ENCODE measurements at places on chromosomes 4 and X.

DNA sequence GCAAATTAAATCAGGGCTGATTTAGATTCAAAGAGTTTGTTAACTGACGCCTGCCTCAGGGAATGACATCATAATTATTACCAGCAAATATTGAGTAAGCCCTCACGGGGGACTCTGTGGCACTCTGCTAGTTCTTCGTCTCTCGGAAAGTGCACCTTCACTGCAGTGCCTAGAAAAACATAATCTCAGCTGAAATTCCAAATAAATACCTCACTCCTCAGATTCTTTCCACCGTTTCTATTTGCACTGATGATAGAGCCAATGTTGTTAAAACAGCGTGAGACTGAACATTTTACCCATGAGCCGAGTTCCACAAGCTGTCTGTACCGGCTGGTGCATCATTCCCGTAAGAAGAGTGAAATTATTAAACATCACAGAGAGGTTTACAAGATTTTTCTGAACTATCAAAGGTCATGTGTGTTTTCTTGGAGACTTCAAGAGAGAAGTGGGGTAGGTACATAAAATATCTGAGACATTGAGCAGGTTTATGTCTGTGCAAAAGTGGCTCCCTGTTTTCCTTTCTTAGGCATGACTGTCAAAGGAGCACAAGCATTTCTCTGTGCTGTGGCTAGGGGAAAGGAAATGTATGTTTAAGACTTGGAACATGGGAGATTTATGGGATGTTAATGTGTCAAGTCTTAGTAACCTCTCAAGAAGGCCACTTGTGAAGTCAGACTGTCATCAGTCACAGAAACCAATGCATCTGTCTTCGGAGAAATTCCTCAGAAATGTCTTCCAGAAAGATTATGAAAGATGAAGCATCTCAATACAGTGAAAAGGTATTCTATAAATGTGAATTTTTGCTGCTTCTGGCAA is 119.6 kb downstream of the CBLL2 start:
- H3K4me3 ChIP-seq, result no peak overlapping the region
- H3K4me1 ChIP-seq, result no peaks in the 10 kb centered on the region
- no peak for DNase-seq

DNA sequence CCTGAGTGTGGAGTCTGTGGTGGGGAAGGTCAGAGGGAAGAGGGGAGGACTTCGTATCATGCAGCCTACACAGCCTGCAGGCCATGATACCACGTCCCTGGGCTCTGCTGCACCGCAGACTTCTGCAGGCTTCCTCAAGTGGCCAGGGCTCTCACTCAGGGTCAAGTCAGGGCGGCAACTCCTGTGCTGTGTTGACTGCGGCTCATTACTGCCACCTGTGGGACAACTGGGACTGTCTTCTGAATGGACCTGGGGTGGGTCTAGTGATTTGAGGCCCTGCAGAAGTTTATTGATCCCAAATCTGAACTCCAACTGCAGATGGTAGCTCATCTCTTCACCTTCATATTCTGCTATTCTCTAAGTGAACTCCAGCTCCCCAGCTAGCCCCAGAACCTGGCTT is 167.1 kb downstream of the NSUN7 start:
- H3K27ac ChIP-seq, result no peak overlapping the region
- no peaks in the 10 kb centered on the region for H3K36me3 ChIP-seq
- peak; percentile 85 for DNase-seq
- no peak overlapping the region for H3K4me3 ChIP-seq
- H3K27me3 ChIP-seq, result no peaks in the 10 kb centered on the region
- H3K4me1 ChIP-seq, result no peaks in the 10 kb centered on the region

GRCh38 chr4:86561256-86561655 is 32.9 kb upstream of the PTPN13 start:
- no peaks in the 10 kb centered on the region for H3K36me3 ChIP-seq
- no peaks in the 10 kb centered on the region for H3K27me3 ChIP-seq
- H3K4me3 ChIP-seq, result no peak overlapping the region

DNA sequence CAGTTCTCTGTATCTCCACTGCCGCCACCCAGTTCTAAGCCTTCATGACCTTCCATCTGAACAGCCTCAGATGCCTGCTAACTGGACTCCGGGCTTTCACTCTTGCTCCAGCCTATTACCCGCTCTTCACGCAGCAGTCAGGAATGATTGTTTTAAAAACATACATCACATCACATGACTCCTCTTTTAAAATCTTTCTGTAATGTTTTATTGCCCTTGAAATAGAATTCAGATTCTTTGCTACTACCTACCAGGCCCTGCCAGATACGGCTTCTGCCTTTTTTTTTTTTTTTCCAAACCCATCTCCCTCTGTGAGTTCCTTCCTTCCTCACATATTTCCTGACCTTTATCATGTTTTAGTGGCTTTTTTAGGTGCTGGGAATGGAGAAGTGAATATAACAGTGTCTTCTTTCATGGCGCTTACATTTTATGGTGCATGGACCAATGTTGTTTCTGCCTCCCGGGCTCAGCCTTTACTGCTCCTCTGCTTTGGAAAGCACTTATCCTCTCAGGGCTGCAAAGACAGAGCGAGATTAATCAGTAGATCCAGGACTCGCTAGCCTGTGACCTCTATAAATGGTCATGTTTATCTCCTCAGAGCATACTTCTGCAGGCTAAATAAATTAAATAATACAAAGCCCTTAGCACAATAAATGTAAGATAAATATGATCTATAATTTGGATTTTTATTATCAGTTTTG is 58.0 kb downstream of the FBXO8 start:
- H3K36me3 ChIP-seq, result no peaks in the 10 kb centered on the region
- no peak for DNase-seq
- H3K4me1 ChIP-seq, result no peaks in the 10 kb centered on the region
- H3K27me3 ChIP-seq, result no peaks in the 10 kb centered on the region

- DNase-seq, result no peak
- H3K27ac ChIP-seq, result no peak overlapping the region
- no peaks in the 10 kb centered on the region for H3K36me3 ChIP-seq
- H3K4me3 ChIP-seq, result no peak overlapping the region
- H3K27me3 ChIP-seq, result peaks cover 2% of the 10 kb centered on the region
- no peaks in the 10 kb centered on the region for H3K4me1 ChIP-seq
Observed at GRCh38 chrX:30302956-30303355, 6.2 kb downstream of the NR0B1 start.

GRCh38 chr4:168434993-168435392 is 45.3 kb downstream of the DDX60L start:
- H3K27me3 ChIP-seq, result no peaks in the 10 kb centered on the region
- no peak for DNase-seq
- H3K27ac ChIP-seq, result no peak overlapping the region
- no peaks in the 10 kb centered on the region for H3K4me1 ChIP-seq

DNA sequence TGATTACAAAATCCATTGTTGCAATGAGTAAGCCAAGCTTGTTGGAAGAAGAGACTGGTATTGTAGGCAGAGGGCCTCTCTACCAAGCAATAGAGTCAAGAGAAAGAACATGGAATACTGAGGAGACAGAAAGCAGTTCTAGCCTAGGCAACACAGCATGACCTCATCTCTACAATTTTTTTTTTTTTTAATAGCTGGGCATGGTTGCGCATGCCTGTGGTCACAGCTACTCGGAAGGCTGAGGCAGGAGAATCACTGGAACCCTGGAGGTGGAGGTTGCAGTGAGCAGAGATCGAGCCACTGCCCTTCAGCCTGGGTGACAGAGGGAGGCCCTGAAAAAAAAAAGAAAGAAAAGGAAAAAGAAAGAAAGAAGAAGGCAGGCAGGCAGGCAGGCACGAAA is 11.7 kb upstream of the ZBTB33 start:
- no peaks in the 10 kb centered on the region for H3K36me3 ChIP-seq
- H3K27ac ChIP-seq, result no peak overlapping the region
- no peaks in the 10 kb centered on the region for H3K4me1 ChIP-seq
- no peak for DNase-seq
- H3K27me3 ChIP-seq, result no peaks in the 10 kb centered on the region

- no peaks in the 10 kb centered on the region for H3K27me3 ChIP-seq
- DNase-seq, result no peak
- no peaks in the 10 kb centered on the region for H3K4me1 ChIP-seq
- no peak overlapping the region for H3K4me3 ChIP-seq
Observed at GRCh38 chrX:16822723-16823122, 36.5 kb downstream of the TXLNG start.

DNA sequence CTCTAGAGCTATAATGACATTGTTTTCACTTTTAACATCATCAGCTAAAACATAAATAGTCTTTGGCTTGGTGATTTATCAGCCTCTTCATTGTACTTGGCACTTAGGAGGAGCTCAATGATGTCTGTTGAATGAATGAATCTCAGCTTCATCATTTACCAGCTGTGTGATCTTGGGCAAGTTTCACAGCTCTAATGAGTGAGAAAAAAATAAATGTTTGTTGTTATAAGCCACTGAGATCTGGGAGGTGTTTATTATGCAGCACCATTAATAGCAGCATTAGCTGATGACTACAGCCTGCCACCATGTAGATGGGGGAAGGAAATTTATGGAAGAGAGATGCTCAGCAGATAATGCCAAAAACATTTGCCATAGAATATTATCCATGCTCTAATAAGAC is 63.6 kb upstream of the C1QTNF7 start:
- H3K36me3 ChIP-seq, result no peaks in the 10 kb centered on the region
- no peak overlapping the region for H3K27ac ChIP-seq
- H3K4me3 ChIP-seq, result no peak overlapping the region
- no peaks in the 10 kb centered on the region for H3K27me3 ChIP-seq
- DNase-seq, result no peak

GRCh38 chr4:68002906-68003305 is 39.6 kb upstream of the TMPRSS11A start:
- H3K4me3 ChIP-seq, result no peak overlapping the region
- DNase-seq, result no peak
- H3K27ac ChIP-seq, result no peak overlapping the region
- no peaks in the 10 kb centered on the region for H3K36me3 ChIP-seq

DNA sequence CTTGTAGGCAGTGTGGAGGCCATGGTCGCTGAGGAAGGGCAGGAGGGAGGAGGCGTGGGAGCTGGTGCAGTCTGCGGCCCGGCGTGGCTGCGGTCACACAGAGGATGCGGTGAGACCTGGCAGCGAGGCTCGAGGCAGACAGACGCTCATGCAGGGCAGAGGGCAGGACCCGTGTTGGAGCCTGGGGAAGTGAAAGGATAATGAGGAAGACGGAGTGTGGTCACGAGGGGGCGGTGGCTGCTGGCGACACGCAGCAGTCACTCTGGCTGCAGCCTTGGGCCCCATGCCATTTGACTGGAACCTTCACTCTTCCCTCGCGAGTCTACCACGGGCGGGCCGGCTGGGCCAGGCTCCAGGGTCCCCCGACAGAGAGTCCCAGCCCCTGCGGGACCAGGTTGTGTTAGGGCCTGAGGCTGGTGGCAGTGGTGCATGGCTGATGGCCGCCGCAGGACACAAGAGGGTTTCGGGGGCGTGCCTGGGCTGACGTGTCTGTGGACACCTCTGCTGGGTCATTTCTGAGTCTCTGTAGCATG is 68.8 kb upstream of the HGFAC start:
- no peak overlapping the region for H3K27ac ChIP-seq
- no peak overlapping the region for H3K4me3 ChIP-seq
- H3K36me3 ChIP-seq, result no peaks in the 10 kb centered on the region
- H3K27me3 ChIP-seq, result no peaks in the 10 kb centered on the region
- H3K4me1 ChIP-seq, result peaks cover 15% of the 10 kb centered on the region

DNA sequence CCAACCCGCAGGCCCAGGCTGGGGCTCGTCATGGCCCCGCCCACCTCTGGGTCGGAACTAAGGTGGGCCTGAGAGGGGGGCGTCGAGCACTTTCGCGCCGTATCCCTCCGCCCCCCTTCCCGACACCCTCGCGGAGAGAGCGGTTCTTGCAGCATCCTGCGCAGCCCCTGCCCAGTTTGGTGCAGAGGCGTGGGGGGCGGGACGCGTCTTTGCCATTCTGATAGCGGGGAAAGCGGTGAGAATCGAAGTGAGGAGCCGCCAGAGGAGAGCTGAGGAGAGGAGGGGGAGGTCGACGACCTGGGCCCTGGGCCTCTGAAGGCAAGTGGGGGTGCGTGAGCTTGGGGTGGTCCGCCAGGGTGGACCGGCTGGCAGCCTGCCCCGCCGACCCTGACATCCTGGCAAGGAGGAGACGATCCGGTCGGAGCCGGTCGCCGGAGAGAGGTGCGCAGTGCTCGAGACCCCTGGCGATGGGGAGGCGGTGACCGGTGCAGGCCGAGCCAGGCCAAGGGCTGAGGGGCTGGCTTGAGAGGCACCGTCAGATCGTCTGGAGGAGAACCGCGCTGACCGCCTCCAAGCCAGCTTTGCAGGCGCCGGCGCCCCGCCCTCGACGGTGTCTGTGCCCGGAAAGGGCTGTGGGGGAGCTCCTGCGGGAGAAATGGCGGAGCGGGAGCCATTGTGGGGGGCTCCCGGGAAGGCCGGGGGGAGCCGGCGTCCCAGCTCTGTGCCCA is 25.5 kb downstream of the GPRASP3 start:
- no peaks in the 10 kb centered on the region for H3K36me3 ChIP-seq
- H3K27ac ChIP-seq, result no peak overlapping the region
- no peaks in the 10 kb centered on the region for H3K4me1 ChIP-seq
- peak overlapping the region; percentile 52 for H3K4me3 ChIP-seq
- no peaks in the 10 kb centered on the region for H3K27me3 ChIP-seq

DNA sequence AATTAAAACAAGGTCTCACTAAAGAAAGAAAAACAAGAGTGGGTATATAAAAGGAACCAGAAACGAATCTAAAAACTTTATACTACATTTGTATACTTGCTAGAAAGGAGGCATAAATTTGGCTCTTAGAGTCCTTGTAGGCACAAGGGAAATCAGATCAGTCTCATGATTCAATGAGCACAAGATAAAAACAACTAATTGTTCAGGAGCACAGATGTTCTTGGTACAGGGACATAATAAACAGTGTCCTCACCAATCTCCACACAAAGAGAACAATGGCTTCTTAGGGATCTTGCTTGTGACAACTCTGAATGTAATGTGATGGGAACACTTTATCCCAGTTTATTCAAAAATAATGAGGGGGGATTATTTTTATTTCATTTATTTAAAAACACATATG is 28.3 kb downstream of the TMEM144 start:
- H3K27ac ChIP-seq, result no peak overlapping the region
- no peaks in the 10 kb centered on the region for H3K4me1 ChIP-seq

GRCh38 chrX:110847334-110847733 is 51.7 kb upstream of the CHRDL1 start:
- H3K4me1 ChIP-seq, result no peaks in the 10 kb centered on the region
- H3K36me3 ChIP-seq, result no peaks in the 10 kb centered on the region
- DNase-seq, result peak; percentile 54
- H3K27me3 ChIP-seq, result no peaks in the 10 kb centered on the region

DNA sequence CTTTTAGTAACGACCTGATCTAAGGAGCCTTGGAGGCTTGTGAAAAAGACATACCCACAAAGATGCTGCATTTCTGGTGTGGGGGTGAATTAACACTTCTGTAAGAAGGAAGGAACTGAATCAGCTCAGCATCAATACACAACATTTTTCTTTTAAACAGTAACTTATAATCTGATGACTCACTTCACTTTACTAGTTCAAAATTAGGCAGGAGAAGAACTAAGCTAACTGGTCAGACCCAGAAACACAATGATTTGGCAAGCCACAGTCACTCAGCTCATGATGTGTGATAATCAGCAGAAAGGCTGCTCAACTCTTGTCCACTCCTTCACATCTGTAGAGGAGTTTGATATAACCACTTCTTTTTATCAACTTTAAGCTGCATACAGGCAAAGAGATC is 4.6 kb downstream of the MMAA start:
- no peak for DNase-seq
- H3K4me3 ChIP-seq, result no peak overlapping the region
- no peaks in the 10 kb centered on the region for H3K36me3 ChIP-seq
- no peaks in the 10 kb centered on the region for H3K4me1 ChIP-seq
- H3K27ac ChIP-seq, result no peak overlapping the region
- H3K27me3 ChIP-seq, result no peaks in the 10 kb centered on the region

GRCh38 chr4:112978691-112979472 is 70.6 kb upstream of the ANK2 start:
- no peaks in the 10 kb centered on the region for H3K27me3 ChIP-seq
- H3K36me3 ChIP-seq, result no peaks in the 10 kb centered on the region
- H3K27ac ChIP-seq, result no peak overlapping the region
- no peak for DNase-seq
- H3K4me1 ChIP-seq, result no peaks in the 10 kb centered on the region

All from mesendoderm (in vitro differentiated cells).